NCI-H1930 (cell line): ENCODE measurements at places on chromosomes 2 and 18.

DNA sequence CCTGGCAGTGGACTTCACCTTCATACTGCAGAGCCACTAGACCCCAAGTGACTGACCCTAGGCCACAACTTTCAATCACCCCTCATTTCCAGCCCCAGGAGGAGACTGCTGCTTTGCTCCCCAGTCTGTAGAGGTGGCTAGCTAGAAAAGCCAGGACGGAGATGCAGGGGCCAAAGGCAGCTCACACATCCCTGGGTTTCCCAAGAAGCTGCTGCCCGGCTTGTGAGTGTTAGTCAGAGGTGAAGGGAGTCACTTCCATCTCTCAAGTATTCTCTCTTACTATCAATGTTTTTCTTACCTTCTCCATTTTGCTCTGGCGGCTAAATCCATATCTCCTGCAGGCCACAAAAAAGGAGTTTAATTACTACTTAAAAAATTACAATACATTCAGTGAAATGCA lies 36.2 kb downstream of the CCDC93 start:
- no peak for DNase-seq

- no peak for DNase-seq
Observed at GRCh38 chr2:207939342-207940108, 85.8 kb downstream of the PLEKHM3 start.

- no peak for DNase-seq
Observed at GRCh38 chr18:58051765-58052460, 7.9 kb downstream of the NEDD4L start.

DNA sequence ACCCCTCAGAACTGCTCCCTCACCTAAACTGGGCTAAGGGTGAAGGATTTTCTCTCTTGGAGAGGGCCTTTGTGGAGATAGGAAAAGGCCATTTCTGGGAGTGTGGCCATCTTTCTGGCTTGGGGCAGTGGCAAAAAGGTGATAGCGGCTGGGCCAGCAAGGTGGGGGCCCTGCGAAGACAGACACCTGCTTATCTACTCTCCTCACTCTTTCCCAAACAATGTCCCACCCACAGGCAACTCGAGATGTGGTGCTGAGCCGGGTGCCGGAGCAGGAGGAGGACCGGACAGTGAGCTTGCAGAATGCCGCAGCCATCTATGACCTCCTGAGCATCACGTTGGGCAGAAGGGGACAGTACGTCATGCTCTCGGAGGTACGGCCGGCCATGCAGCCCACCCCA lies 90.1 kb upstream of the MCFD2 start:
- no peak for DNase-seq

DNA sequence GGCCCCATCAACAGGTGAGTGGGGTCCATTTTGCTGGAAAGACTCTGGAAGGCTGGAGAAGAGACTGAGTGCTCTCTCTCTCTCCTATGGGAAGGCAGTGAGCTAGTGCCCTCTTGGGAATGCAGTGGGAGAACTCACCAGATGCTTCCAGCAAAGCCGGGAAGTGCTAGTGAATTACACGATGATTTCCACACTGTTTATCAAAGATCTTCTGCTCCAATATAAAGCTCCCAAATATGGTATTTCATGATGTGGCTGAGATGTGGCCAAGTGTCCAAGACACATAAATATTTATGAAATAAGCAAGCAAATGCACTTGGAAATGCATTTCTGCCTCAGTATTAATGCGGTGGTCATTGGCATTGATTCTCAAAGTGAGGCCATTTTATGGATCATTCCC lies 135.9 kb downstream of the VAPA start:
- DNase-seq = no peak

DNA sequence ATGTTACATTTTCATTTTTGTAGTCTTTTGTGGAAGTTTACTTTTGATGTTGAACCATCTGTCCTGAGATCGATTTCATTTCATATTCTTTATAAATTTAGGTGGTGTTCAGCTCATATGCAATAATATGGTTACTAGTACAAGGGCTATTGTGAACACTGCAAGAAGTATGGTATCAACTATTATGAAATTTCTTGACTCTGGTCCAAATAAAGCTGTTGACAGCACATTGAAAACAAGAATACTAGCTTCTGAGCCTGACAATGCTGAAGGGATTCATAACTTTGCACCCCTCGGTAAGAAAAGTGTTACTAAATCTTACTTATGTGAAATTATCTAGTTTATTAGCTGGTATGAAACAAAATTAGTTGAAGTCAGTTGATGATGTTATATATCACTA lies 124.9 kb upstream of the TTC27 start:
- no peak for DNase-seq

DNA sequence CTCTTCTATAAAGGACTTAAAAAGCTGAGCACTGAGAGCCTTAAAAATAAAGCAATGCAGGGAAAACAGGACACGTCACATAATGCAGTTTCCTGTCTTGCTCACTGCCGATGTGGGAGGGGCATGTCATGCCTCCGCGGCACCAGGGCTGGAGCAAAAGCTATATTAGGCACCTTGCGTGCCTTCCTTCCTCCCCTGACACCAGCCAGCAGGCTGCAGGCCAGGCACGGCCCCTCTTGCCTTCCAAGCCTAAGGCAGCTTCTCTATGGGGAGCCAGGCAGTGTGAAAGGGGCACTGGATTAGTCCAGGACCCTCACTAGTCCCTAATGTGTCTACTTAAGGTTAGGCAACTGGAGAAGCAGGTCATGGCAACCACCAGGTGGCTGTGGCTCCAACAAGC lies 26.3 kb downstream of the MRPL35 start:
- no peak for DNase-seq

GRCh38 chr18:2898186-2898640 lies 51.4 kb downstream of the EMILIN2 start:
- no peak for DNase-seq

DNA sequence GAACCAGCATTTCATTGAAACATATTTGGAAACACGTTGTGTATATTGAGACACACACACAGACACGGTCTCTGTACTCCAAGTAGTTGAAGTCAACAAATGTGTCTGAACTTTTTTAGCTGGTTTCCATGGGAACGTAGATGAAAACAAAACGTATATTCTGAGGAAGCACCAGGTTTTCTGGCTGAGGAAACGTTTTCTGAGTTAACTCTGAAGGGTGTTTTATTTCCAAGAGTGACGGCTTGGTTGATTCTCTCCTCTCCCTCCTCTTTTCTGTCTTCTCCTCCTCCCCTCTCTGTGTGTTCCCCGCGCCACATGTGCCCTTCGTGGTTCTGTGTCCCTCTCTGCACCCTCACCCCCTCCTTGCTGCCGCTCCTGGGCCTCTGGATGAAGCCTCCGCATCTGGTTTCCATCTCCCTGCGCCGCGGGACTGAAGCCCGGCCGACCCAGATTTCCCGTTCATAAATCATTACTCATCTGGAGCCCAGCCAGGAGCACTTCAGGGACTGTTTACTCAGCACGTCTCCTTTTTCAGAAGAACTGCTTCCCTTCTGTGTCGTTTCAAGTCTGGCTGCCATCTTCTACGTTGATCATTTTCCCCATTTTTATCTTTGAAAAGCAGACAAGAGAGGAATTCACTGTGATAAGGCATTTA lies 122.7 kb downstream of the COL6A3 start:
- peak; percentile 48 for DNase-seq

DNA sequence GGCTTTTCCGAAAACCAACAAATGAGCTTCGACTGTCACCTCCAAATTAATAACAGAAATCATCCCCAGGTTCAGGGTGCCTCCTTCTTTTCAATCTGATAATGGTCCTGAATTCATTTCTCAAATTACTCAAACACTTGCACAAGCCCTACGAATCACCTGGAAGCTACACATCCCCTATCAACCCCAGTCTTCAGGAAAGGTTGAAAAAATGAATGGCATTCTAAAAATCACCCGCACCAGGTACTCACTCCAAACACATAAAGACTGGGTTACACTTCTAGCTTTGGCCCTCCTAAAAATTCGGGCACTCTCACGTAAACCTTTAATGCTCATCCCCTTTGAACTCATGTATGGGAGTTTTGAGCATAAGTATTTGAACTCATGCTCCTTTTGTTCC lies 23.9 kb downstream of the EIF2AK2 start:
- no peak for DNase-seq

DNA sequence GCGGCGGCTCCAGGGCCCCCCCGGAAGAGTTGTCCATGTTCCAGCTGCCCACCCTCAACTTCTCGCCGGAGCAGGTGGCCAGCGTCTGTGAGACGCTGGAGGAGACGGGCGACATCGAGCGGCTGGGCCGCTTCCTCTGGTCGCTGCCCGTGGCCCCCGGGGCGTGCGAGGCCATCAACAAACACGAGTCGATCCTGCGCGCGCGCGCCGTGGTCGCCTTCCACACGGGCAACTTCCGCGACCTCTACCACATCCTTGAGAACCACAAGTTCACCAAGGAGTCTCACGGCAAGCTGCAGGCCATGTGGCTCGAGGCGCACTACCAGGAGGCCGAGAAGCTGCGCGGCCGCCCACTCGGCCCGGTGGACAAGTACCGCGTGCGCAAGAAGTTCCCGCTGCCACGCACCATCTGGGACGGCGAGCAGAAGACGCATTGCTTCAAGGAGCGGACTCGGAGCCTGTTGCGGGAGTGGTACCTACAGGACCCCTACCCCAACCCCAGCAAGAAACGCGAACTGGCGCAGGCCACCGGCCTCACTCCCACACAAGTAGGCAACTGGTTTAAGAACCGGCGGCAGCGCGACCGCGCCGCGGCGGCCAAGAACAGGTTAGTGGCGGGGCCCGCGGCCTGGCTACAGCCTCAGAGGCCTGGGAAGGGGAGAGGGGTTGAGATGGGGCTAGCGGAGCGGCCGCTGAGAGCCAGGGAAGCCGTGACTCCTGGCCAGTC lies 965 bp downstream of the SIX3 start:
- DNase-seq = no peak

DNA sequence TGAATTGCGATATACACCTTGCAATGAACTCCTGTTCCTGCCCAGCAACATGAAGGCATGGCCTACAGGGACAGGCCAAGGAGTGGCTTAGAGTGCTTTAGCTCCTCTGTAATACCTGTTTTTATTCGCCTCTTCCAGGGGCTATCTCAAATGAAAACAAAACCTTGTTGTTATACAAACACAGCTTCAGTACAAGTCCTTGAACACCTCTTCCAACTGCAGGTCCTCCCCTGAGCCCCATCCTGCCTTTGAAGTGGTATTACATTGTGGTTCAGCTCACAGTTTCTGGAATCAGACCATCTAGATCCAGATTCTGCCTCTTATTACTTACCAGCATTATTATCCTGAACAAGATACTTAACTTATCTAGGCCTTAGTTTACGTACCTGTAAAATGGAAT lies 83.0 kb upstream of the HNRNPA3 start:
- DNase-seq = no peak

DNA sequence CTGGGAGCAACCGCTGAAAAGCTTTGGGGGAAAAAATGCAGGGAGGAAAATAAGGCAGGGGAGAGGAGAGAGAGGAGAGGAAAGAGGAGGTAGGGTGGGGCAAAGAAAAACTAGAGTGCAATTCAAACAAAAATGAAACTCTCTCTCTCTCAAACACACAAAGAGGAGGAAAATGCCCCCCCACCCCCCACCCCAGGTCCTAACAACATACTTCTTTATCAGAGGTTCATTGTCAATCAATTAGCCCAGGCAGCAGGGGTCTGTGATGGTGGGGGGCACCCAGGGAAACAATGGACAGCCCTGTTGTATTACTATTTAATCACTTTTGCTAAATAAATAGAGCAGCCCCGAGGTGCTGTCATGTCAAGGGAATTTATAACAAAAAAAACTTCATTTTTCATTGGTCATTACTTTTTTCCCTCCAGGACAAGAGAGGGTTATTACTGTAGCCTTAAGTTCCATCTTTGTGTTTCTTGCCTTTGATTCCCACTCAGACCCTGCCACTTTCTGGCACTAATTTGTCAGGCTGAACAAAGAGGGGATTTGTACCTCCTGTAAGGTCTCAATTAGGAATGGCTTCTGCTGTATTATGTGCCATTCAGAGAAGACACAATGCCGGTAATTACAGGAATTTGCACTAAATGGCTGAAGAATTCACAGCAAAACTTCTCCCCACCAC lies 55.0 kb downstream of the PLEKHM3 start:
- DNase-seq = peak; percentile 50

GRCh38 chr2:173909846-173910245 lies 55.3 kb downstream of the SP3 start:
- DNase-seq = no peak

GRCh38 chr2:219570924-219571310 lies 422 bp downstream of the OBSL1 start:
- no peak for DNase-seq

DNA sequence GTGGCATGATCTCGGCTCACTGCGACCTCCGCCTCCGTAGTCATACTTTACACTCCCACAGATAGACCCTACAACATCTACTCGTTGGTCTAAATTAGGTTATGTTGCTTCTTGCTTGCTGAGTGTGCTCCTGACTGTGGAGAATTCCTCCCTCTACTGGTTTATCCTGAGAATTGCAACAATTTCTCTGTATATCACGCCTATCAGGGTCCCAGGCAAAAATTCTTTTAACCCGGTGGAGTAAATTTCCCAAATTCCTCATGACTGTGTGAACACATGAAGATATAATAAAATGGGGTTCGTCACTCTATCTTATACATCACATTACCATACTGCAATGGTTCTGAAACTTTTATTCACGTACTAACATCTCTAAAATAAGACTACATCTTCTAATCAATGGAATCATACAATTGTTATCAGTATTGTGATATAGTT lies 156.7 kb downstream of the EVA1A start:
- DNase-seq = peak; percentile 22

- DNase-seq = no peak
Observed at GRCh38 chr2:60964651-60965498, 52.6 kb upstream of the PEX13 start.

GRCh38 chr2:163601377-163601776 lies 134.4 kb downstream of the FIGN start:
- no peak for DNase-seq

GRCh38 chr18:55199291-55199963 lies 240.2 kb upstream of the CCDC68 start:
- no peak for DNase-seq

GRCh38 chr2:166365803-166366420 lies 9.8 kb downstream of the SCN9A start:
- DNase-seq = no peak

GRCh38 chr2:112794131-112794733 lies 9.9 kb upstream of the IL1A start:
- DNase-seq = no peak

- DNase-seq = no peak
Observed at GRCh38 chr18:35616664-35617423, 35.3 kb downstream of the GALNT1 start.

GRCh38 chr2:159256159-159256558 lies 30.3 kb downstream of the WDSUB1 start:
- no peak for DNase-seq

- DNase-seq = no peak
Observed at GRCh38 chr2:60047347-60047746, 506.1 kb downstream of the BCL11A start.

- no peak for DNase-seq
Observed at GRCh38 chr2:239729681-239730566, 295.2 kb downstream of the NDUFA10 start.

DNA sequence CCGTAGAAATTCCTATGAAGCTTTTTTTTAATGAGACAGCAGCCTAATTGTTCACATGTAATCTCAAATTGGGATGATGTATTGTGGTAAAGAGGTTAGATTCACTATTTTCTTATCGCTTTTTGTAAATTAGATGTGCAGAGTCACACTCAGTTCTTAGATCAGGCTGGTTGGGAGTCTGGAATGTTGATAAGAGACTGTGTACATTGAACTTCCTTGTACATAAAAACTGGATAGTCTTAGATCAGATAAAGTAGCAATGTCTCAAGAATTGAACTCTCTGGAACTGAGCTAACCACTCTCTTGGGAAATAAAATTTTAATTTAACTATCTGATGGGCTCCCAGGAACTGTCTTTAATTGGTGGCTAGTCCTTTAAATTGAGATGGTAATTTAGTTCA lies 108.1 kb upstream of the MSTN start:
- no peak for DNase-seq

- DNase-seq = no peak
Observed at GRCh38 chr2:46032161-46032813, 264.9 kb upstream of the EPAS1 start.
